MM.1S (cell line): ENCODE measurements at places on chromosomes 1 and 21.

DNA sequence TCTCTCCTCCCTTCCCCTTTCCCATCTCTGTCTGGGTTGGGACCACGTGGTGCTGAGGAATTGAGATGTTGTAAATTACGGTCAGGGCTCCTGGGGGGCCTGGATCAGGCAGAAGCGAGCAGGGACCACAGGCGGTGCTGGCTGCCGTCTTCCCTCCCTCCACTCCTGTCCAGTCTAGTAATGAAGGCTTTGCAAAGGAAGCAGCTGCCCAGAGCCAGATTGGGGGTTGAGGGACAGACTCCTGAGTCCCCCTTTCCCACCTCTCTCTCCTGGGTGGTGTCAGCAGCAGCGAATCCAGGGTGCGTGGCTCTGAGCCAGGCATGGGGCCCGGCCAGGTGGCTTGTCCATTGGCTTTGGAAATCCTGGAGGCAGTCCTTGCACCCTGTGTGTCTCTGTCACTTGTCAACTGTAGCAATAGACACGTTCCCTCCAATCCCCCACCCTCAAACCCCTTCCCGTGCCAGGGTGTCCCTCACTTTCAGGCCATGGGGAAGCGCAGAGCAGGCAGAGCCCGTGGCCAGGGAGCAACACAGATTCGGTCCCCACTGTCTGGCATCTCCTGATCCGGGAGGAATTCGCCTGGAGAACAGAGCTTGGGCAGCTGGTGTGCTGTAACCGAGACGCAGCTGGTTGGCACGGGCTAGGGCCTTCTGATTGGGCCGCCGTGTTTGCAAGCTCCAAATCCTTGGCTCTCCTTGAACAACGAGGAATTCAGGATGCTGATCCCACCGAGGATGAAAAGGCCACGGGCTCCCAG, 64.8 kb upstream of the WNT4 start:
- DNase-seq, result no peak

- DNase-seq, result no peak
Observed at GRCh38 chr1:196997423-196997822, 20.1 kb downstream of the CFHR5 start.

- no peak for DNase-seq
Observed at GRCh38 chr1:47407481-47407880, 8.6 kb upstream of the FOXE3 start.

DNA sequence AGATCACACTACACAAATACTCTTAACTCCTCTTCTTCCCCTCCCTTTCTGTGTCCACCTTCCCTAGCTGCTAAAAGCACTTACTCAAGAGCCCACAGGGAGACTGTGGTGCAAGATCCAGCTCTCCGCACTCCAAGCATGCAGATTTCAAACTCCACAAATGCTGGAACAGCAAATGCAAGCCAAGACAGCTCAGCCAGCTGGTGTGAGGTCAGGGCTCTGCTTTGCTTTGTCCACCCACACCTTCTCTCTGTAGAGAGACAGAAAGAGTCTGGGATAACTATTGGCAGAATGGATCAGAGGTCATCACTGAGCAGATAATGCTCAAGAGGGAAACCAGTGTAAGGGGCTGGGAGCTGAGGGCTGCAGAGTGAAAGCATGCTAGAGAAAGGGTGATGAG, 45.2 kb upstream of the DPT start:
- no peak for DNase-seq

DNA sequence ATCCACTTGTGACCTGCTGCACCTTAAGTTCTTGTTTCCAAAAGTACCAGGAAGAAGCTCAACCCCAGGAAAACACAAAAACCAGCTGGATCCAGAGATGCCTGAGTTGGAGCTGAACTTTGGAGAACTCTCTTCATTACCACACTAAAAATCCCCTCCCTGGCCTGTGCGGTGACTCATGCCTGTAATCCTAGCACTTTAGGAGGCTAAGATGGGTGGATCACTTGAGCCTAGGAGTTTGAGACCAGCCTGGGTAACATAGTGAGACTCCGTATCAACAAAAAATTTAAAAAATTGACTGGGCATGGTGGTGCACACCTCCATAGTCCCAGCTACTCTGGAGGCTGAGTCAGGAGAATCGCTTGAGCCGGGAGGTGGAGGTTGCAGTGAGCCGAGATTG, 6.2 kb downstream of the MAP1LC3C start:
- no peak for DNase-seq

DNA sequence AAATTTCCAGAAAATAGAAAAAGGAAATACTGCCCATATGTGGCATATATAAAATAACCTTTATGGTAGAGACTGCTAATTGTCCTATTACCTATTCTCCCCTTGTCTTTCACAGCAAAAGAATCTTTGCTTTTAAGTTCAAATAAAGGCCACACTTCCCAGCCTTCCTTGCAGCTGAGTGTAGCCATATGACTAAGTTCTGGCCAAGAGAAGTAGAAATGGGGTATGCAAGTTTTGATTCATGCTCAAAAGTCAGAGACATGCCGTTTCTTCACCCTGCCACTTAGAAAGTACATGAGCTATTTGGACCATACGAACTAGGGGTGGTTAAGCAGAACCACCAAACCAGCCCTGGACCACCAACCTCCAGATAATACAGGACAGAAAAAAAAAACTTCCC, 18.3 kb upstream of the S100A2 start:
- no peak for DNase-seq

GRCh38 chr1:53037159-53037558, 24.9 kb upstream of the PODN start:
- no peak for DNase-seq
